ENCODE measurements at places on chromosomes 3 and 15. TPM values are rescaled to one million over a fixed set of nuclear protein-coding genes. Genes with fewer than 3 reads are reported as not detected.

DNA sequence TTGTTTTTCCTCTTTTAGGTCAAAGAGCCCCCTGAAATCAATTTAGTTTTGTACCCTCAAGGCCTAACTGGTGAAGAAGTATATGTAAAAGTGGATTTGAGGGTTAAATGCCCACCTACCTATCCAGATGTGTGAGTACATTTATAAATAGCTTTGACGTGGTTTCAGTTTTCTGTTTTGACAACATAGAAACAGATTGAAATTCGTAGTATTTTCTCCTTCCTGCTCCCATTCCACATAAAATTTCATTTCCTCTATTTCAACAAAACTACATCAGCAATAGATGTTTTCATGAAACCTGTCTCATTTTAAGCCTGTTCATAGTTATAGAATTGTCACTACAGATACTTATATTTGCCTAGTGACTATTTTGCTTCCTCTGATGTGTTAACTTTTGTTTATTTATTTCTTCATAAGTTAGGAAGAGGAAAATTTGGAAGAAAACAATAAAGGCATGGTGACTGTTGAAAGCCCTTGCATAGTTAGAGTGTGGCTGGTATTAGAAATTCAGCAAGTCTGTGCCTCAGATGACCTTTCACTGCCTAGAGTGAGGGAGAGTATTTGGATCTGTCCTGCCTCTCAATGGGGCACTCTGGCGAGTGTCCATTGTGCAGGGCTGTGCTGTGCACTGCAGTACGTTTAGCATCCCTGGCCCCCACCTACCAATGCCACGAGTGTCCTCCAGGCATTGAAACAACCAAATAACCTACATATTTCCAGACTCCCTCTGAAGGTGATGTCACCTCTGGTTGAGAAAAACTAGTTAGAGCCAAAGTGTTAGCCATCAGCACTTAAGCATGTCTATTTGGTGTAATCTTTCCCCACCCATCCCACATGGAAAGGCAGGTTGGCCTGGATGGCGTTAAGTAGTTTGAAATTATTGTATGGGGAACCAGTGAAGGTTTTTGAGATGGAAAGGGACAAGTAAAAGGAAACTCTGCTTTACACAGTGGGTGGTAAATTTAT is 5.9 kb downstream of the EIF2AK4 start:
- no peaks in the 10 kb centered on the region for H3K27me3 ChIP-seq
- peaks cover 9% of the 10 kb centered on the region for H3K4me1 ChIP-seq
- peaks cover 45% of the 10 kb centered on the region for H3K36me3 ChIP-seq
- no peak for DNase-seq
- H3K4me3 ChIP-seq, result no peak overlapping the region

The FGF12 gene
- total RNA-seq, result 5.1 TPM

GRCh38 chr15:50182219-50183013 is 420 bp downstream of the SLC27A2 start:
- no peak overlapping the region for H3K27ac ChIP-seq
- H3K4me1 ChIP-seq, result no peaks in the 10 kb centered on the region
- H3K4me3 ChIP-seq, result peak overlapping the region; percentile 90
- H3K36me3 ChIP-seq, result no peaks in the 10 kb centered on the region
- peaks cover 22% of the 10 kb centered on the region for H3K27me3 ChIP-seq

DNA sequence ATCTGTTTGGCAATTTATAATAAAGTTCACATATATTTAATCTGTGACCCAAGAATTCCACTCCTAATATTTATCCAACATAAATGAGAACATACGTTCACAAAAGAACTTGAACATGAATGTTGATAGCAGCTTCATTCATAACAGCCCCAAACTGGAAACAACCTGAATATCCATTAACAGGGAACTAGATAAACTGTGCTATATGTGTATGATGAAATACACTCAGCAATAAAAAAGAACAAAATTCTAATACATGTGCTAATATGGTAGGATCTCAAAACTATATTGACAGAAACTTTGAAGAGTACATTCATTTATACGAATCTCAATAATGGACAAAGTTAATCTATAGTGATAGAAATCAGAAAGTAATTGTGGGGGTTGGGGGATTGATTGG is 5.1 kb upstream of the BHLHE40 start:
- H3K4me1 ChIP-seq, result no peaks in the 10 kb centered on the region
- no peak for DNase-seq
- no peaks in the 10 kb centered on the region for H3K27me3 ChIP-seq
- no peaks in the 10 kb centered on the region for H3K36me3 ChIP-seq

- no peak for DNase-seq
These were observed 14.7 kb downstream of the USP50 start for GRCh38 chr15:50531766-50532165.

The VEPH1 gene
- total RNA-seq, result 7.7 TPM

GRCh38 chr15:70580286-70580685 is 183.1 kb downstream of the UACA start:
- no peaks in the 10 kb centered on the region for H3K36me3 ChIP-seq
- H3K4me3 ChIP-seq, result no peak overlapping the region
- DNase-seq, result no peak
- peaks cover 5% of the 10 kb centered on the region for H3K27me3 ChIP-seq
- H3K27ac ChIP-seq, result no peak overlapping the region
- H3K4me1 ChIP-seq, result no peaks in the 10 kb centered on the region

The MAP1A gene
- 2.5 TPM for total RNA-seq

GRCh38 chr15:88608607-88609181 is 12.4 kb upstream of the AEN start:
- H3K4me1 ChIP-seq, result peaks cover 14% of the 10 kb centered on the region
- no peak for DNase-seq
- no peak overlapping the region for H3K27ac ChIP-seq
- no peak overlapping the region for H3K4me3 ChIP-seq
- H3K27me3 ChIP-seq, result peaks cover 20% of the 10 kb centered on the region
- H3K36me3 ChIP-seq, result no peaks in the 10 kb centered on the region

- no peaks in the 10 kb centered on the region for H3K4me1 ChIP-seq
- DNase-seq, result no peak
- no peaks in the 10 kb centered on the region for H3K27me3 ChIP-seq
- H3K36me3 ChIP-seq, result no peaks in the 10 kb centered on the region
- no peak overlapping the region for H3K4me3 ChIP-seq
- H3K27ac ChIP-seq, result no peak overlapping the region
These were observed 279.8 kb downstream of the ARPP21 start for GRCh38 chr3:35919160-35919559.

The VIPR1 gene
- 6.5 TPM for total RNA-seq

GRCh38 chr3:11558002-11558401 is 85.7 kb downstream of the VGLL4 start:
- H3K4me1 ChIP-seq, result no peaks in the 10 kb centered on the region
- no peaks in the 10 kb centered on the region for H3K27me3 ChIP-seq
- no peak overlapping the region for H3K4me3 ChIP-seq
- H3K36me3 ChIP-seq, result peaks cover 2% of the 10 kb centered on the region
- no peak for DNase-seq

The AMIGO3 gene
- 3.0 TPM for total RNA-seq

DNA sequence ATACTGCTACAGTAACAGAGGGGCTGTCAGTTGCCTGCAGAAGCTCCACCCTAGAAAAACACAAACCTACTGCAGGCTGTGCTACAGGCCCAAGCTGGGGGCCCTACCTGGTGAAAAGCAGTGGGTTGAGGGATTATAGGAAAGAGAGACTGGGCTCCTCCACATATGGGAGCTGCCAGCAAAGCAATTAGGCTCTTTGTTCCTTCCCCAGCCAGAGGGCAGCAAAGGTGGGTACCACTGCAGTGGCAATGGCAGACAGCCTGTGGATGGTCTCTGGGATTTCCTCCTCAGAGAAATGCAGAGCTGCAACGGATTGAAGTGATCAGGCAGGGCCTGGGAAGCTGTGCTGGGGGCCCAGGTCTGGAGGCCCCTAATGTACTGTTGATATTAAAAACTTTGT is 19.1 kb upstream of the DNAAF4 start:
- H3K36me3 ChIP-seq, result no peaks in the 10 kb centered on the region
- DNase-seq, result no peak
- H3K4me1 ChIP-seq, result no peaks in the 10 kb centered on the region
- H3K27ac ChIP-seq, result no peak overlapping the region
- H3K27me3 ChIP-seq, result no peaks in the 10 kb centered on the region

- H3K4me3 ChIP-seq, result no peak overlapping the region
- no peak for DNase-seq
- H3K27ac ChIP-seq, result no peak overlapping the region
- peaks cover 2% of the 10 kb centered on the region for H3K36me3 ChIP-seq
- no peaks in the 10 kb centered on the region for H3K27me3 ChIP-seq
These were observed 239.3 kb downstream of the ALCAM start for GRCh38 chr3:105606016-105606415.

DNA sequence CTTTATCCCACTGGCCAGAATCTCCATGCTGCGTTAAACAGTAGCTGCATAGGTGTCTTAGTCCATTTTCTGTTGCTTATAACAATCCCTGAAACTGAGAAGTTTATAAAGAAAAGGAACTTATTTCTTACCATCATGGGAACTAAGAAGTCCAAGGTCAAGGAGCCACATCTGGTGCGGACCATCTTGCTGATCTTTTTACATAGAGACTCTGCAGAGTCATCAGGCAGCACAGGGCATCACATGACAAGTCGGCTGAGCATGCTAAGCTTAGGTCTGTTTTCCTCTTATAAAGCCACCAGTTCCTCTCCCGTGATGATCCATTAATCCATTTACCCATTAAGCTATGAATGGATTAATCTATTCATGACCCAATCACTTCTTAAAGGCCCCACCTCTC is 22.4 kb upstream of the FAM174B start:
- H3K4me3 ChIP-seq, result no peak overlapping the region
- H3K36me3 ChIP-seq, result no peaks in the 10 kb centered on the region
- H3K4me1 ChIP-seq, result no peaks in the 10 kb centered on the region
- H3K27ac ChIP-seq, result no peak overlapping the region

DNA sequence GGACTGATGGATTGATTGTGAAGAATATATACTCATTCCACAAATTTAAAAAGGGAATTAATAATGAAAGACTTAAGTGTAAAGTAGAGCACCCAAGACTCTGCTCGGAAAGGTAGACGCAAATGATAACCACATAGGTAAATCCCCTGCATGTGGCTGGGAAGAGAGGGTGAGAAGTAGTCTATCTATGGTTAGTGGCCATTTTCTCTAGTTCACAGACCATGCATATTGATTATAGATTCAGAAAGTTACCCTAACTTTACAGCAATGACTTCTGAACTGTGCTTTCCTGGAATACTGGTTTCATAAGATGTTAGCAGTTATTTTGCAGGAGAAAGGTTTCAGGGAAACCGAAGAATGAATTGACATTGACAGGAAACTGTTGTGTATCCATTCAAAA is 51.7 kb downstream of the CASR start:
- no peak overlapping the region for H3K4me3 ChIP-seq
- H3K27ac ChIP-seq, result no peak overlapping the region
- H3K36me3 ChIP-seq, result no peaks in the 10 kb centered on the region

DNA sequence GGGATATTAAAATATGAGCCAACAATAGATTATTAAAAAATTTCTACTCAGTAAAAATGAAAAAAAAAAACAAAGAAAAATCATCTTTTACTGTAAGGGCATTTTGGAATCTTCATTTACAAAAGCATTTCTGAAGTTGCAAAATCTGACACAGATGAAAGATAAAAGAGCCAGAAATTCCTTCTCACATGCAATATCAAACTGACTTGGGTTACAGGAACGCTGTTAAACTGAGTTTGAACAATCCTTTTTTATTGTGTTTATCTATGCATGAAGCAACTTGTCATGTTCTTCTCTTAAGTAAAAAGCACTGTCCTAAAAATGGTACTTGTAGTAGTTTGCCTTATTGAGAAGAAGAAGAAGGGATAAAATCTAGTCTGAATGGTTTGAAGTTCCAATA is 468.5 kb upstream of the KCNMB2 start:
- H3K4me1 ChIP-seq, result no peaks in the 10 kb centered on the region
- H3K27me3 ChIP-seq, result no peaks in the 10 kb centered on the region
- H3K4me3 ChIP-seq, result no peak overlapping the region
- no peaks in the 10 kb centered on the region for H3K36me3 ChIP-seq
- no peak overlapping the region for H3K27ac ChIP-seq
- DNase-seq, result no peak

The CLDN11 gene
- 2.4 TPM for total RNA-seq

All from H9 (cell line).